ENCODE measurements at places on chromosomes 1 and 21. TPM values are rescaled to one million over a fixed set of nuclear protein-coding genes. Genes with fewer than 3 reads are reported as not detected.

DNA sequence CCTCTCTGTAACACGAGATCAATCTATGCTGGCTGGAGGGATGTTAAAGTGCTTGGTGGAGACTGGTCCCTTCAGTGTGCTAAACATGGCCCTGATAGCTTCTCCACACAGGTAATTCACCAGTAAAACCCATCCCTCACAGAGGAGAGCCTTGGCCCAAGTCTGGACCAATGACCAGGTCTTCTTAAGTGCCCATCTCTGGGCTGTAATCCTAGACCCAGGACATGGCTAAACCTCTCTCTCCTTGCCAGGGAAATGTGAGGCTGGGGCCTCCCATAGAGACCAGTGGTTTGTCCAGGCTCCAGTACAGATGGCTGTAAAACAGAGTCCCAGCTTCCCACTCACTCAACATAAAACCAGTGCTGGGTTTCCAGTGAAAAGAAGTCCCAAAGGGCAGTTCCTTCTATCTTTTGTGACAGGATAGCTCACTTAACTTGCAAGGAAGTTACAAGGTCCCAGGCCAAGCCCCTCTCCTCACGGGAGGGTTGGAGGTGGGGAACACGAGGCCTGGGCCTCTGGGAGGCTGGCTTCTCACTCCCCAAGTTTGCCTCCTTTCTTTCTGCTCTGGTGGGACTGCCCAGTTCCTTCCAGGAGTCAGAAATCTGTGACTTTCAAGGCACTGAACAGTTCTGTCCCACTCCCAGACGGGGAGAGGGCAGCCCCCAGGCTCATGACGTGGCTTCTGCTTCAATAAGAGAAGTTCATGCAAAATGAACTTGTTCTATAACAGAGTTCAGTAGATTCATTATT lies 2.2 kb upstream of the KIF17 start:
- peaks cover 12% of the 10 kb centered on the region for H3K4me1 ChIP-seq
- H3K27me3 ChIP-seq: peaks cover 1% of the 10 kb centered on the region
- H3K36me3 ChIP-seq: peaks cover 9% of the 10 kb centered on the region
- no peak overlapping the region for H3K27ac ChIP-seq
- no peak for DNase-seq

GRCh38 chr1:15714406-15715136 lies 21.5 kb upstream of the SLC25A34 start:
- no peak overlapping the region for H3K4me3 ChIP-seq
- H3K36me3 ChIP-seq: peaks cover 4% of the 10 kb centered on the region
- peak; percentile 13 for DNase-seq
- H3K27ac ChIP-seq: peak overlapping the region; percentile 47
- H3K27me3 ChIP-seq: peaks cover 4% of the 10 kb centered on the region

- H3K4me1 ChIP-seq: peaks cover 30% of the 10 kb centered on the region
- H3K27ac ChIP-seq: no peak overlapping the region
- no peak overlapping the region for H3K4me3 ChIP-seq
- H3K36me3 ChIP-seq: no peaks in the 10 kb centered on the region
These were observed 101.8 kb downstream of the PBX1 start for GRCh38 chr1:164660775-164661174.

DNA sequence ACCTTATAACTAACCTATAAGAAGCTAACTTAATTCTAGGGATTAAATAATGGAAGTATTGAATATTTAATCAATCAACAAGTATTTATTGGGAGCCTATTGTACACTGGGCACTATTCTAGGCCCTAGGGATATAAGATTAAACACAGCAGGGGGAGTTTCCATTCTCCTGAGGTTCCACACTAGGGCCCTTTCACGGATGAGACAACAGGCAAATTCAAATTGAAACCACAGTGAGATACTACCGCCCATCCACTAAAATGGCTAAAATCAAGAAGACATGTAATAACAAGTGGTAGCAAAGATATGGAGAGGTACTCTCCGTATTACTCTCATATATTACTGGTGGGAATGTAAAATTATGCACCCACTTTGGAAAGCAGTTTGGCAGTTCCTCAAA lies 674.4 kb downstream of the KIF26B start:
- no peak overlapping the region for H3K27ac ChIP-seq
- H3K4me3 ChIP-seq: no peak overlapping the region
- no peaks in the 10 kb centered on the region for H3K27me3 ChIP-seq
- H3K4me1 ChIP-seq: no peaks in the 10 kb centered on the region
- peaks cover 24% of the 10 kb centered on the region for H3K36me3 ChIP-seq

The CFHR4 gene
- total RNA-seq: not detected

The CNR2 gene
- not detected for total RNA-seq

The PEX10 gene
- total RNA-seq: 27.2 TPM
